CD4-positive, alpha-beta T cell treated with Interleukin-10 for 1 hour (primary cell): ENCODE measurements at places on chromosomes 11 and 22.

DNA sequence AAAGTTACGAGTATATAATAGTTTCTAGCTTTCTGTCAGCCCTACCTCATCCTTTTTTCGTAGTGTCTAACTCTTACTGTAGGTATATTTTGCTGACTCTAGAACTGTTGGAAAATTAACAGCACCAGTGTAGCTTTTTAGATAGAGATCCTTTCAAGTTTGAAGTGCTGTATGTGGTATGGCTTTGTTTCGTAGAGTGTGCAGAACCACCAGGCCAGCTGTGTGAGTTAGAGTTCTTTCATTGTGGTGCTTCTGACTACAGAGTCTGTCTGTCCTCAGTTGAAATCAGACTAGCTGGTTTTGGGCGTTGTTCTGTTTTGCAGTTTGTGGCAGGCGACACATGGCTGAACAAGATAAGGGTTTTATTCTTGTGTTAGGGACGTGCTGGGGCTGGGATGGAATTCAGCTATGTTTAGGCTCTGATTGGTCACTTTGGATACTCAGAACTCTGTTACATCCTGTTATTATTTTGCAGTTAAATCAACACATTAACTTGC lies 3.2 kb downstream of the ARHGEF12 start:
- peak; percentile 15 for DNase-seq

- DNase-seq, result no peak
These were observed 1197.5 kb upstream of the TENM4 start for GRCh38 chr11:80638296-80638695.

DNA sequence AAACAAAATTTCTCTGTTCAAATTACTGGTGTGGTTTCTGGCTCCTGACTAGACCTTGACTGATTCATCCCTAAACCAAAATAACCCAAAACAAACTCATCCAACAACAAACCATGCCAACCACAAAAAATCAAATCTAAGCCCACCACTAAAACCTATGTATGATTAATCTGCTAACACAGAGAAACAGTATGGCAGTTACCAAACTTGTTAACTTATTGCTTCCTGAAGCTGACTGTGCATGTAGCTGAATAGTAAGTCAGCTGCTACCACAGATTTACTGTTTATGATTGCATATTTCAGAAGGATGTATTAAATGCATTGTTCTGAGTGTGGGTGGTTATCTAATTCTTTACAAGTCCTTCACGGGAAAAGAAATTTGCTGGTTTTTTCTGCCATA lies 231.1 kb downstream of the SWAP70 start:
- no peak for DNase-seq

- DNase-seq, result no peak
These were observed 62.6 kb downstream of the CD6 start for GRCh38 chr11:61034111-61034510.

DNA sequence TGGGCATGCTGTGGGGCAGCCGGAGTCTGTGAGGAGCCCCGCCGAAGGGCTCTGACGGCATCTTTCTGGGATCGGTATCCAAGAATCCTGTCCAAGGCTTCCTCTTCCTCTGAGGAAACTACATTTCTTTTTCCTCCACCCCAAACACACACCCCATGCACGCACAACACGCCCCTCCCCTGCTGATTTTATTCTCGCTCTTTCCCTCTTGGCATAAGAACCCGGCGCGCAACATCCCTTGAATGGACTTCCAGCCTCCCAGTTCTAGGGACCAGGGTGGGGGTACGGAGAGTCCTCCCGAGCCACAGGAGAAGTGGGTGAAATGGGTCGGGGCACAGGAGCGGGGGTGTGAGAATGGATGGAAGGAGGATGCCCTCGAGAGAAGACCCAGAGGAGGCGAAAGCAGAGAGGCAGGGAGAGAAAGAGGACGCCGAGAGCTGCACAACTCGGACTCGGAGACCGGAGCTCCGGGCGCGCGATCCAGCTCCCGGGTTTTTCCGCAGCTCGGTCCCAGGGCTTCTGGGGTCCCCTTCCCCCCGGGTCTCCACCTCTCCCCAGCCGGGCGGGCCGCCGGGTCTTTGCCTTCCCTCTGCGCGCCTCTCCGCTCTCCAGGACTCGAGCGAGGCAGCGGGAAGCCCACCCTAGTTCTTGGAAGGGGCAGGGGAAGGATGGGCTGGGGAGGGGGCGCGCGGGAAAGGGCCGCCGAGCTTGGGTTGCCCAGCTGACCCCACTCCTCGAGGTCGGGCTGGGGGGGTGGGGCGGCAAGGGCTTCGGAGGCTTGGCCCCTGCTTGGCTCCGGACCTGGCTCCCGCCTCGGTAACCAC lies 1.5 kb upstream of the LARGE1 start:
- DNase-seq, result peak; percentile 20

DNA sequence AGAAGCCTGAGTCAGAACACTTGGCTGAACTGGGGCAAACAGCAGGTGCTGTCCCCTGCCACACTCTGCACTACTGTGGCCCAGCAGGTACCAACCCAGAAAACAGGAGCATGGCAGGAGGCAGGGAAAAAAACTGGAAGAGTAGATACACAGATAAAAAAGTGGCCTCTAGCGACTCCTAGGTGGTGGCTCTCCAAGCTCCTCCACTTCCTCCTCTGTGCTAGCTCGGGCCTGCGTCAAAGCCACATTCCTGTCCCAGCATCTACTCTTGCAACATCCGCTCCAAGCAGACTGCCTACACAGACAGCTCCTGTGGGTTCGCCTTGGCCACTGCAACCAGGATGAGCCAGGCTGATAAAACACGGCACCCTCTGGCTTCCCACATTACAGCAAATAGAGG lies 6.9 kb downstream of the OR8B12 start:
- DNase-seq, result no peak

DNA sequence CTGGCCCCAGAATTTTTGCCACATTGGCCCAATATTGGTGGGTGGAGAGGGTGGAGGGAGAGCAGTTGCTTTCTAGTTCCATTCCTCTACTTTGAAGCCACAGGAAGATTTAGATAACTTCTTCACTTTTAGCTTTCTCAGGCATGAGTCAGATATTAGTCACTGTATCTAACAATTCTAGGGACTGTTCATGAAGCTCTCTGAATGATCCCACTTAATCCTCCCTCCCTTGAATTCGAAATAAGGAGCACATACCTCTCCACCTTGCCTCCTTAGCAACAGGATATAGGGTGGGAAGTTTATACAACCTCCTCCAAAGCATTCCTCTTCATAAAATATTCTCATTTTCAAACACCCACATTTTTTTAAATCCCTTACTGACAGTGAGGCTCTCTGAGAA lies 13.5 kb downstream of the FSHB start:
- no peak for DNase-seq

- no peak for DNase-seq
These were observed 22.8 kb downstream of the RHBDD3 start for GRCh38 chr22:29244785-29245625.

- no peak for DNase-seq
These were observed 1.6 kb downstream of the ATG2A start for GRCh38 chr11:64915376-64915887.

- no peak for DNase-seq
These were observed 150.3 kb downstream of the NECTIN1 start for GRCh38 chr11:119578521-119579191.

DNA sequence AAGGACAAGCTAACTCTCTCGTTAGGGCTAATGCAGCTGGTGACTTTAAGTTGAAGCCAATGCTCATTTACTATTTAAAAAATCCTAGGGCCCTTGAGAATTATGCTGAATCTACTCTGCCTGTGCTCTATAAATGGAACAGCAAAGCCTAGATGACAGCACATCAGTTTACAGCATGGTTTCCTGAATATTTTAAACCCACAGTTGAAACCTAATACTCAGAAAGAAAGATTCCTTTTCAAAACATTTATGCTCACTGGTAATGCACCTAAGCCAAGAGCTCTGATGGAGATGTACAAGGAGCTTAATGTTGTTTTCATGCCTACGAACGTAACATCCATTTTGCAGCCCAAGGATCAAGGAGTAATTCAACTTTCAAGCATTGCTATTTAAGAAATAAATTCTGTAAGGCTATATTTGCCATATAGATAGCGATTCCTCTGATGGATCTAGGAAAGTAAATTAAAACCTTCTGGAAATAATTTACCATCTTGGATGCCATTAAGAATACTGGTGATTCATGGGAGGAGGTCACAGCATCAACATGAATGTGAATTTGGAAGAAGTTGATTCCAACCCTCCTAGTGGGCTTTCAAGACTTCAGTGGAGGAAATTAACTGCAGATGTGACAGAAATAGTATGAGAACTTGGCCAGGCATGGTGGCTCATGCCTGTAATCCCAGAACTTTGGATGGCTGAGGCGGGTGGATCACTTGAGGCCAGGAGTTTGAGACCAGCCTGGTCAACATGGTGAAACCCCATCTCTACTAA lies 14.5 kb downstream of the XNDC1N start:
- no peak for DNase-seq

GRCh38 chr11:71268706-71269321 lies 16.4 kb upstream of the SHANK2 start:
- DNase-seq, result no peak

DNA sequence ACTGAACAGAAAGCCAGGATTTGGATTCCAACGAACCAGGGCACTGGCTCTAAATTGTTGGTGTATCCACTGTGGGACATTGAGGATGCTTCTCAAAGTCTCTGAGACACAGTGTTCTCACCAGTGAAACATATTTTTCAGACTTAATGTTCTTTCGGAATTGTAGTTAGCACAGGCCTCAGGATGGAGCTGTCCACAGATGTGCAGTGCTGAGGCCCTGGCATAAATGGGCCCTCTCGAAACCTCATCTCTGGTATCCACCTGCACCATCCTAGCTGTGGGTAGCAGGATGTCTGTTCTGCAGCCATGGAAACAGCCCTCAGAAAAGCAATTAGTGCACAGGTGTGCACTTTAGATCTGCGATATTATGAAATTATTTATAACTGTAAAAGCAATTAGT lies 656.8 kb downstream of the TBC1D22A start:
- DNase-seq, result no peak

DNA sequence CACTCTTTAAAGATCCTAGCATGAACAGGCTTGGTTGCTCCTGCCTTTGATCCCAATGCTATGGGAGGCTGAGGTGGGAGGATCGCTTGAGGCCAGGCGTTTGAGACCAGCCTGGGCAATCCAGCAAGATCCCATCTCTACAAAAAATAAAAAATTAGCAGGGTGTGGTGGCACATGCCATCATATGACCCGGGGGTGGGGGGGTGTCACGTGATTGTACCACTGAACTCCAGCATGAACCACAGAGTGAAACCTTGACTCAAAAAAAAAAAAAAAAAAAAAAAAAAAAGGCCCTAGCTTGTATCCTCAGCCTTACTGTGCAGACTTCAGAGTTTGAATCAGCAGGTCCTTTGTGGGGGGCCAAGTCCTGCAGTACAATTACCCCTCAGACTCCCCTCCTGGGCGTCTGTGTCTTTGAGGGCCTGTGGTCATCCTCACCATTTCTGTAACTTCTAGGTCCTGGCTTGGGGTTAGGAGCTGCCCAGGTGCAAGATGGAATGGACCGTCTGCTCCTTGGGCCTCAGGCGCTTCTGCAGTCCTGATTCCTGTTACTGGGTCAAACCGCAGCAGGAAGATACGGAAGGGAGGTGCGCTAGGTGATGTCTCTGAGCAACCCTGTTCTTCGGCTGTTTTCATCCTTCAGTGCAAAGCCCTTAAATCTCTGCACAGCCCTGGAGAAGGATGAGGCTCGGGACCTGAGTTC lies 208.1 kb downstream of the CTTN start:
- no peak for DNase-seq

GRCh38 chr22:44625981-44626687 lies 75.9 kb upstream of the PRR5 start:
- peak; percentile 84 for DNase-seq

DNA sequence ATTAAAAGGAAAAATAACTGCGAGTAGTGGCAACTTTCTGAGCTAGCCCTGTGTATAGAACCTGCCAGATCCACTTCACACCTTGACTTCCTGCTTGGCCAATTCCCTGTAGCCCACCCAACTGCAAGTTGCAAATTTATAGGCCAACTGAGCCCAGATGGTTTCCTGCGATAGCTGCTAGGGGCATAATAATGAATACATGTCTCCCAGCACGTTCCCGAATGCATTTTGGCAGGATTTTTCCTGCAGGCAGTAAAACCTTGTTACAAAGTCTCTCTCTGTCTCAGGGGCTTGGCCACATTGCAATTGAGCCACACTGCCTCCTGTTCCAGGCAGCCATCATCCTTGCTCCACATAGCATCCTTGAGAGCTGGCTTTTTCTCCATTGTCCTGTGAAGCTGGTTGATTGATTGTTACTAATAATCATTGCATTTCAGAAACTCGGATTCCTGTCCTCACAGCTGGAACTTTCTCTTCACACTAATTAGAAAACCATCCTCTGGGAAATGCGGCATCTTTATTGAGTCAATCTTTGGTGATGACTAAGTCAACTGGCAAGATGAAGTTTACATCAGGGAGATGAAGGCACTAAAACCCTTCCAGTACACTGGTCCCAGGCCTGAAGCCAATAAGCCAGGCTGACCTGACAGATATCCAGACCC lies 18.6 kb upstream of the LMO2 start:
- no peak for DNase-seq

DNA sequence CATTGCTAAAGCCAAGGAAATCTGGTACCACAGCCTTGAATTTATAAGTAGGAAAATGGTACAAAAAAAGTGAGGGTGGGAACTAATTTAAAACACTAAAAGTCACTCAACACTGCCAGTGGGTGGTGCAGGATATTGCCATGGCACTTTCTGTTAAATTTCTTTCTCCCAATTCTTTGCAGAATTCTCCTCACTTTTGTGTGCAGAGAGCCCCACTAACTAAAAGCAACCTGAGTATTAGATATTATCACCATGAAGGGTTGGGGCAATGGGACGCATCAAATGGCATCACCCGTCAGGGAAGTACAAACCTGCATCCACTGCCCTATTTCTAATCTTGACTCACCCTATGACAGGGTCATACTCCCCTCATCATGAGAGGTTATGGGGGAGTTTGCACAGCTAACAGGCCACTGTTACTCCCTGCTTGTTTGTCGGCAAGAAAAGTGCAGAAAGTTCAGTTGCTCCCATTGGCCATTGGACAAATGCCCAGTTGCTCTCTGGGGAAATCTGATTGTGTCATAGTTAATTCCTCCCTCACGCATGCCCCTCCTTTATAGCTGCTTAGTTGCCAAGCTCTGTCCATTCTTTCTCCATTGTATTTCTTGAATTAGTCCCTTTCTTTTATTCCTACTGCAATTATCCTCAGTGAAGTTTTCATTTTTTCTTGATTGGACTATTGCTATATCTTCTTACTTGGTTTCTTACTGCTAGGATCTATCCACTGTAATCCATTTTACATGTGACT lies 93.8 kb upstream of the BLID start:
- DNase-seq, result no peak

DNA sequence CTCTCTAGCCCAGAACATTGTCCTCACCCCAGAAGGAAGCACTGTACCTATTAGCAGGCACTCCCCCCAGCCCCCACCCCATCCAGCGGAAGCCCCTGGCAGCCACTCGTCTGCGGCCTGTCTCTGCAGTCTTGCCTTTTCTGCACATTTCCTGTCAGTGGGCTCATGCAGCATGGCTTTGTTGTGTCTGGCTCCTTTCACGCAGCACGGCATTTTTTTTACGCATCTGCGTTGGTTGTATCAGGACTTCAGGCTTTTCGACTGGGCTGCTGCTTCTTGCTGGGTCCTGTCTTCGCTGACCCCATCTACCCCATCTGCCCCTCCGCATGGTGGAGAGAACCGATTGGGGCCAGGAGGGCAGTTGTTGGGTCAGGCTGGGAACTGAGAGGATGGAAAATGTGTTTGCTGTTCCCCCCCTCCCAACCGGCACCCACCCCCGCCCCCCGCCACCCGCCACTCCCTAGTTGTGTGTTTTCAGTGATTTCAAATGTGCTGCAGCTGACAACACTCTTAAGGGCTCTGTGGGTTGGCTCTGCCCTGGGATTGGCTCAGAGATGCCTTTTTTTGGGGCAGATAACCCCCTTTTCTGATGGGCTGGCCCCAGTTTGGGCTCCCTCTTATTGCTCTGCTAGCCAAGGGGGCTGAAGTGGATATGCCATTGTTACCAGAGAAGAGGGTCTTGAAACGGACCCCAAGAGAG lies 110.0 kb downstream of the KIAA1671 start:
- peak; percentile 82 for DNase-seq
